ENCODE measurements at places on chromosomes 3 and 15.

DNA sequence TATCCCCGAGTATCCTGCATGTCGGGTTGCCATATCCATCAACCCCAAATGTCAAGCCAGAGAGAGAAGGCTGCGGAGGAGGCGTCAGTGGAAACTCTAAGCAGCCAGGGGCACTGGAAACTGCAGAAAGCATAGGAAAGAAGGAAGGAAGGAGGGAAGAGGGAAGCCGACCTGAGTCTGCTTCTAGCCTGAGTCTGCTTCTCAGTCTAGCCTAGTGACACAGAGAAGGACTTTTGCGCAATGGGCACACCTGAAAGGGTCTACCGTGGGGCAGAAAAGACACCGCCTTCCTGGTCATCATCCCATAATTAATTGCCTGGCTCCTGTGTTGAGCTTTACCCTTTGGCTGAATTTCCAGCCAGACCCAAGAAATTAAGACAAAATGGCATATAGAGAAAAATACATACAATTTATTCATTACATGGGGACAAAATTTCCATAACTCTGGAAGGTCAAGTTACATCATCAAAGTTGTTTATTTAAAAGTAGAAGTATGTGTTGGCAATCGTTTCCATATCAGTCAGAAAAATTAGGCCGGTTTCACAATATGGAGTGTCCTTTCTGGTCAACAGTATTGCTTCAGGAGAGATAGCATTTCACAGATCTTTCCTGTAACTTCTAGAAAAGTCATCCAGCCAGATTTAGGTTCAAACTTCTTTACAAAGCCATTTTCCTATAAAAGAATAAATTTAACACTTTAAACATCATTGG lies 10.3 kb downstream of the BCL2A1 start:
- no peak for DNase-seq

GRCh38 chr3:123949641-123950040 lies 11.4 kb downstream of the CCDC14 start:
- no peak for DNase-seq

- DNase-seq, result no peak
These were observed 171.6 kb downstream of the CADPS start for GRCh38 chr3:62703451-62704167.

DNA sequence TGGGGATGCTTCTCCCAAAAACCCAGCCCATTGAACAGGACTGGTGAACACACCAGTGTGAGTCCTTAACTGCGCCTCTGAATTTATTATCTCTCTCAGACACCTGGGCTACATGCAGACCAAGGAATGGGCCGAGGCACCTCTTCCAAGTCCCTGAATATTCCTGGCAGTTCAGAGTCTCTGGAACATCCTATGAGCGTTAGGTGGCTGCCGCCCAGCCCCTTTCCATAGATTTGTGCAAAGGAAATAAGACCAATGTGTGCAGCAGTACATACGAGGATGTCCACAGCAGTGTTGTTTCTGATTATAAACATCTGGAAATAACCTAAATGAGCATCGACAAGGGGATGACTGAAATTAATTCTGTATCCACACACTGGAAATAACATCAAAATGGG lies 104.9 kb upstream of the RPL32 start:
- DNase-seq, result no peak

- no peak for DNase-seq
These were observed 148.5 kb upstream of the NAALADL2 start for GRCh38 chr3:174710612-174711011.

DNA sequence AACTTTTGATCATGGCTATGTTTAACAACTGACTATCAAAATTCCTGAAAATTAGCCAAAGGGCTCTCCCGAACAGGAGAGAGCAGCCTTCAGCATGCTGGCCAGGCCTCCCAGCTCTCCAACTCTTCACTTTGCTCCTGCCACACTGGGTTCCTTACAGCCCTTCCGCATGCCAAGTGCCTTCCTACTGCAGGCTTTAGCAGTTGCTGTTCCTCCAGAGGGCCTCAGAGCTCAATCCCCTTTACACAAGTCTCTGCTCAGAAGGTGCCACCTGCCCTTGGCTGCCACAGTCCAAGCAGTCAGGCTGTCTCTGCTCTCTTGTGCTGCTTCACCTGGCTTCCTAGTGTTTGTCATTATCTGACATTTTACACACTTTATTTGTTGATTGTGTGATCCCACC lies 553.1 kb upstream of the PPP2R3A start:
- DNase-seq, result no peak

GRCh38 chr3:188598894-188599293 lies 444.9 kb downstream of the LPP start:
- DNase-seq, result no peak

GRCh38 chr15:28113394-28114113 lies 14.4 kb upstream of the OCA2 start:
- no peak for DNase-seq

DNA sequence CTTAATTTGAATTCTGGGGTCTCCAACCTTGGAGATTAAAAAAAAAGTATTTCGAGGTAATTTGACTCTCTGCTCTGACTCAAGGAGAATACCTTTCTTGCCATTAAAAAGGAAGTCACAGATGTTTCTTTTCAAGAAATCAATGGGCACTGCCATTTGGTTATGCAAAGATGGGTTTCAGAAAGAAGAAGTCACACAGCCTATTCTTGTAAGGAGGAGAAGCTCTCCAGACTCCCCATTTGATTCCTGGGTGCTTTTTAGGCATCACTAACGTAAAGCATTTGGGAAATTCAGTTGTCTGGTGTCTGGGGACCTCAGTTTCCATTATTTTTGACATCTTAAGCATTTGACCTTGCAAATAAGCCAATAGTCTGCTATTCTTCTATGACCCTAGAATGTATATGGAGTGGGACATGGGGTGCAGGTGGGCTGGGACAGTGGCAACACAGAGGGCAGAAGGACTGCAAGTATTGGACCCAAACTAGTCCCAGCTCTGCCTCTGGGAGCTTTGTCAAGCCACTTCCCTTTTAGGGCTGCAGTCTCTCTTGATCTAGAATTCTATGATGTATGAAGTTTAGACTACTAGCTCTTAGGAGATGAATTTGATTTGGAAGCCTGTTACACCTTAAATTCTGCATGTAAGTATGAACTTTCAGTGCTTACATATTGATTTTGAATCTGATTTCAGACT lies 27.8 kb downstream of the IL5RA start:
- no peak for DNase-seq
